ENCODE measurements at places on chromosomes 5 and 9.

DNA sequence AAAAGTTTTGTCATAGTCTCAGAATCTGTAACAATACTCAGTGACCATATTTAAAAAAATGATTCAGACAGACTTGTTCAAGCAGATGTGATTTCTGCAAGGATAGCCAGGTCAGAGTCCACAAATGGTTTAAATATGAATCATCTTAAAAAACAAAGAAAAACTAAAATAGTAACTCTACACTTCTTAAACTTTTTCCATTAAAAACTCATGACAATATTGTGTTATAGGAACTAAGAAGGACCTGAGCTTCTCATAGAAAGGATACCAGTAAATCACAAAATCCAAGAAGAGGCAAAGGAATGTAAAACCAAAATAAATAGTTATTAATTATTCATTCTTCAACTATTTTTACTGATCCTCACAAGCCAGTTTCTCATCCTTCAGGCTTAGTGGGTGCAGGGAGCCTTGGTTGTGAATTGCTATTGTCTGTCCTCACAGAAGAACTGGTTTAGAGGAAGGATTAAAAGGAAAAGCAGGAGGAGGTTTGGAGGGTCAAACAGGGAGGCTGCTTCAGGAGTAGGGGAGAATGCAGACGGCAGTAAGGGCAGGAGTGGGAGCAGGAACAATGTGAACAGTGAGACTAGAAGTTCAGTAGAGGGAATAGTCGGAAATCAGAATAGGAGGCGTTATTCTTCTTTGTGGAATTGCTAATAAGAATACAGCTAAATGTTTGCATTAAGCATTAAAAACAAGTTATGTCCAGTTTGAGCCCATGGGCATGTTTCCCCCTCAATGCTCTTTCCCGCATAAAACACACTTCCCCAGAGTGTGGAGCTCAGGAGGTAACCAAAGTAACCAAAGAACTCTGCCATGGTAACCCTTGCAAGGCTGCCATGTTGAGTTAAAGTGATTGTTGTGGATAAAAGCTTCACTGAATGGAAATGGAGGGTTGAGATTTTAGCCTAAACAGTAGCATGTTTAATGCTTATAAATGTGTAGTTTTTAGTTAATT, 110.7 kb downstream of the CCDC192 start:
- no peak for DNase-seq

DNA sequence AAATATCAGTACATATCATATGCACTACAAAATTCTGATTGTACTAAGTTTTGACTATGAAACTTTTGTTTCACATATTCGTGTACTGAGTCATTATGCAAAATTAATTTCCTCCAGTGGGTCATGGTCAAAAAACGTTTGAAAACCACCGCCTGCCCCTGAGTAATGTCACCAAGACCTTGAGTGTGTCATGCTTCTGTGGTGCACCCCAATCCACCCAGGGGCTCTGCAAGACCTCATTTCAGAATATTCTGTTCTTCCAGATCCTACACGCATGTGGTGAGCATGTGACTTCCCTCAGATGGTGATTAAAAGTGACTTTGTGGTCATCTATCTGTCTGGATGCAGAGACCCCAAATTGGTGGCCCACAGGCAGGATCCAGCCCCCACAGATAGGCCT, 31.0 kb downstream of the ABLIM3 start:
- no peak for DNase-seq

- no peak for DNase-seq
Observed at GRCh38 chr5:106376522-106376921, 1294.2 kb downstream of the EFNA5 start.

- DNase-seq = no peak
Observed at GRCh38 chr9:87787735-87788134, 61.8 kb downstream of the CTSL start.

DNA sequence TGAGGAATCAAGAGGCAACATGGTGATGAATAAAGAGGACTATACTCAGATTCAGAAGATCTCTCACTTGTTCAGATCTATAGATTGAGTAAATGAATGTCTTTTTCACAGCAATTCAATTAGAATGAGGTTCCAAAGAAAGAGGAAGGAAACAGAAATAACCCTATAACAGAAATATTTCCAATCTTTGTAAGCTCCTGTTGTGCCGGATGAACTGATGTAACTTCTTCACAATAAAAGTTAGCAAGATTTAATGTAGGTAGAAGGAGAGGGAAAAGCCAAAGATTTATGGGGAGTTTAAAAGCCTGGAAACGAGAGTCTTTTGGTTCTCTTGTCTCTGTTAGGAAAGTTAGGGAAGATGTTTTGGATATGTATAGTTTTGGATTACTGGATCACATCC, 92.1 kb downstream of the PBX3 start:
- no peak for DNase-seq

- DNase-seq = no peak
Observed at GRCh38 chr9:129698254-129698757, 32.9 kb downstream of the PRRX2 start.

- DNase-seq = no peak
Observed at GRCh38 chr5:38926121-38926520, 80.3 kb downstream of the OSMR start.

DNA sequence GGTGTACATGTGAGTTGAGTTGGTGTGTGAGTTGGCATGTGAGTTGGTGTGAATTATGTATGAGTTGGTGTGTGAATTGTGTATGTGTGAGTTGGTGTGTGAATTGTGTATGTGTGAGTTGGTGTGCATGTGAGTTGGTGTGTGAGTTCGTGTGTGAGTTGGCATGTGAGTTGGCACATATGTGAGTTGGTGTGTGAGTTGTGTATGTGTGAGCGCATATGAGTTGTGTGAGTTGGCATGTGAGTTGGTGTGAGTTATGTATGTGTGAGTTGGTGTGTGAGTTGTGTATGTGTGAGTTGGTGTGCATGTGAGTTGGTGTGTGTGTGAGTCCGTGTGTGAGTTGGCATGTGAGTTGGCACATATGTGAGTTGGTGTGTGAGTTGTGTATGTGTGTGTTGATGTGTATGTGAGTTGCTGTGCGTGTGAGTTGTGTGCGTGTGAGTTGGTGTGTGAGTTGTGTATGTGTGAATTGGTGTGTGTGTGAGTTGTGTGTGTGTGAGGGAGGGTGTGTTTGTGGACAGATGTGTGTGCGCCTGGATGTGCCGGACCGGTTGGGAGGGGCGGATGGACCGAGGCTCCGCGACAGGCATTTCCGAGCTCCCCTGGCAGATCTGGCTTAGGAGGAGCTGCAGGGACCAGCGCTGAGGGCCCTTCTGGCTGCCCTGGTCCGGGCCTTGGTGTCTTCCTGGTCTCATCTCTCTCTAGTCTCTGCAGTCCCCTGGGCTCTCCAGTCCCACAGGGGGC, 162.5 kb upstream of the IER5L start:
- DNase-seq = no peak

DNA sequence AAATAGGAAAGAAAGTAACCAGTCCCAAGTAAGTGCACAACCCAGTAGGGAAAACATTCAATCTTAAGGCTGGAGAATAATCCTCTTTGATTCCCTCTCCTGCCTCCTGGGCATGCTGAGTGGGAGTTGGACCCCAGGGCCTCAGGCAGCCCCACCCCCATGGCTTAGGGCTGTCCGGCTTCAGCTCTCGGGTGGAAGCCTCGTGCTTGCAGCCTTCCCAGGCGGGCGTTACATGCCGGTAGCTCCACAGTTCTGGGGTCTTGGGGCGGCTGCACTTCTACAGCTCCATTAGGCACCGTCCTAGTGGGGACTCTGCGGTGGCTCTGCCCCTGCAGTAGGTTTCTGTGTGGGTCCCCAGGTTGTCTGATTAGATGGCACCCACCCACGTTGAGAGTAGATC, 10.1 kb downstream of the GLIPR2 start:
- no peak for DNase-seq

DNA sequence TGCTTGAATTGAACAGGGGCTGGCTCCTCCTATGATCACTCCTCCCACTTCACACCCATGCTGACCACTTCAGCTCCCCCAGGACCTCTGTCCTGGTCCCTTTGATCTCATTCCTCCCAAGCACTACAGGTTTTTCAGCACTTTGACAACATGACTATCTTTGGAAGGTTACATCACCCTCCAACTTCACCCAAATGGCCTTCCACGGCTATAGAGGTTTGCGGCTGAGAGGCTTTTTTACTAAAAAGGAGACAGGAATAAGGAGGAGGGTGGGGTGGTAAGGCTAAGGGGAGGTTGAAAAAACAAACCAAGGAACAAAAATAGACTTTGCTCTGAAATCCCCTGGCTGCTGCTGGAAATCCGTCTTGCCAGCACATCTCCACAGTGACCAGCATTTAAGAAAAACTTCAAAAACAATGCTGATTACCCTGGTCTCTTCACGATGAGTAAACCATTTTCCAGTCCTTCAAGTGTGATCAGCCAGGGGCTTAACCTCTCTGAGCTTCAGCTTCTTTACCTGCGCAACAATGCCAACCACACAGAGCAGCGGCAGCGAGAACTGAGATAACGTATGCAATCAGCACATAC, 102.7 kb downstream of the DPYSL3 start:
- DNase-seq = no peak

- DNase-seq = no peak
Observed at GRCh38 chr9:133773889-133774655, 35.9 kb upstream of the SARDH start.

- DNase-seq = no peak
Observed at GRCh38 chr9:137175345-137175961, 3.6 kb upstream of the TMEM210 start.

DNA sequence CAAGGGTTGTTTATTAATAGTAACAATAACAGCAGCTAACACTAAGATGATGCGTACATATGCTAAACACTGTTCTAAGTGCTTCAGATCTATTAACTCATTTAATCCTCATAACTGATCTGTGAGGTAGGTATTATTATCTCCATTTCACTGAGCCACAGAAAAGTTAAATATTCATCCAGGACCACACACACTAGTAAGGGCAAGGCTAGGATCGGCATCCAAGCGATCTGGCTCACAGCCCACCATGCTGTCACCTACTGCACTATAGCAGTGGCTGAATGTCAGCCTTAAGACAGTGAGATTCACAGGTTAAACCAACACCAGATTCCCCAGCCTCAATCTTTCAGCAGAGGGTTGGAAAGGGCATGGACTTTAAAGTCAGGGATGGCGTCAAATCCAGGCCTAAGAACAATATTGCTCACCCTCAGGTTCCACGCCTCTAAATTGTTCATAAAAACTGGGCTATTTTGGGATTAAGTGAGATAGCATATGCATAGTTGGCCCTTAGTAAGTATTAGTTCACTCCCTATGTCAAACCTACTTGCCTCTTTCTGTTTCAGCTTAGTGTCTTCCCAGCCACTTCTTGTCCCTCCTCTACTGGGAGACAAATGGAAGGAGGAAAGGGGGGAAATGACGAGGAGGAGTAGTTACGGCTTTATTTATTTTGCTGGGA, 150.8 kb downstream of the MAPKAP1 start:
- no peak for DNase-seq

GRCh38 chr5:173243831-173244305, 8.9 kb upstream of the NKX2-5 start:
- DNase-seq = no peak

- no peak for DNase-seq
Observed at GRCh38 chr9:109107402-109108240, 12.1 kb downstream of the TMEM245 start.

GRCh38 chr5:97877588-97877987, 694.5 kb upstream of the RIOK2 start:
- no peak for DNase-seq

GRCh38 chr9:89544279-89544661, 46.4 kb upstream of the SEMA4D start:
- DNase-seq = no peak

- DNase-seq = no peak
Observed at GRCh38 chr5:44659334-44659733, 149.4 kb upstream of the MRPS30 start.

GRCh38 chr5:150340614-150341255, 16.8 kb upstream of the TCOF1 start:
- no peak for DNase-seq

Measured in stimulated activated CD8-positive, alpha-beta memory T cell treated with anti-CD3 and anti-CD28 coated beads, Interleukin-4, amount 100 ng/mL, for 4 hours (primary cell).